ENCODE measurements at places on chromosomes 7 and 10. TPM values are rescaled to one million over a fixed set of nuclear protein-coding genes. Genes with fewer than 3 reads are reported as not detected.

Gene TMEM229A
- not detected for total RNA-seq

Gene TAS2R5
- total RNA-seq: not detected

Gene STOX1
- total RNA-seq: not detected

Gene OR6V1
- not detected for total RNA-seq

Gene AQP1
- total RNA-seq: not detected

Gene MSMB
- not detected for total RNA-seq

Gene APBB1IP
- total RNA-seq: not detected

Gene CCL24
- not detected for total RNA-seq

Gene SPAM1
- total RNA-seq: not detected

Gene ABCC2
- 0.39 TPM for total RNA-seq

Gene TMEM196
- not detected for total RNA-seq

Gene FANK1
- total RNA-seq: 2.1 TPM

Gene HEPACAM2
- not detected for total RNA-seq

Gene CPA4
- 10.8 TPM for total RNA-seq

Gene EPO
- not detected for total RNA-seq

Gene FAM25A
- total RNA-seq: 3.3 TPM

Gene PON1
- total RNA-seq: not detected

Gene POMZP3
- total RNA-seq: 6.5 TPM

Gene FGF8
- not detected for total RNA-seq

Gene PRKG1
- 0.16 TPM for total RNA-seq

Gene SFXN2
- total RNA-seq: 5.6 TPM

Gene GAD2
- not detected for total RNA-seq

Gene CPN1
- not detected for total RNA-seq

Gene LRIT2
- not detected for total RNA-seq

Gene SUN3
- total RNA-seq: not detected

Gene GHRHR
- total RNA-seq: not detected

Gene CLCN1
- total RNA-seq: not detected

Gene NPFFR1
- total RNA-seq: not detected

Measured in hair follicular keratinocyte (primary cell).